Peyer's patch (tissue), 4 donors: ENCODE measurements at places on chromosomes 4 and X. TPM values are rescaled to one million over a fixed set of nuclear protein-coding genes. Genes with fewer than 3 reads are reported as not detected.

DNA sequence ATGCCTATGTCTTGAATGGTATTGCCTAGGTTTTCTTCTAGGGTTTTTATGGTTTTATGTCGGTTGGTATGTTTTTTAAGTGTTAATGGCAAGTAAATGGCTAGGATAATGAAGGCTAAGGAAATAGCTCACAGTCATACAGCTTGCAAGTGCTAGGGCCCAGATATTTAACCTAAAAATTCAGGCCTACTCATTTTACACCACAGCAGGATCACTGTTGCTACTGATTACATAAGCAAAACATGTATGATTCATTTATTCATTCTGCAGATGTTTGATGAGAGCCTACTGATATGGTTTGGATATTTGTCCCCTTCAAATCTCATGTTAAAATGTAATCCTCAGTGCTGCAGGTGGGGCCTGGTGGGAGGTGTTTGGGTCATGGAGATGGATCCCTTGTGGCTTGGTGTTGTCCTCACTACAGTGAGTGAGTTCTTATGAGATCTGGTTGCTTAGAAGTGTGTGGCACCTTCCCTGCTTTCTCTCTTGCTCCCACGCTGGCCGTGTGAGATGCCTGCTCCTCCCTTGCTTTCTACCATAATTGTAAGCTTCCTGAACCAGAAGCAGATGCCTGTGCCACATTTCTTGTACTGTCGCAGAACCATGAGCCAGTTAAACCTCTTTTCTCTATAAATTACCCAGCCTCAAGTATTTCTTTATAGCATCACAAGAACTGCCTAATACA lies 175.5 kb downstream of the MAPK10 start:
- no peak for DNase-seq

GRCh38 chr4:2950221-2950989 lies 12.8 kb downstream of the NOP14 start:
- no peak for DNase-seq

DNA sequence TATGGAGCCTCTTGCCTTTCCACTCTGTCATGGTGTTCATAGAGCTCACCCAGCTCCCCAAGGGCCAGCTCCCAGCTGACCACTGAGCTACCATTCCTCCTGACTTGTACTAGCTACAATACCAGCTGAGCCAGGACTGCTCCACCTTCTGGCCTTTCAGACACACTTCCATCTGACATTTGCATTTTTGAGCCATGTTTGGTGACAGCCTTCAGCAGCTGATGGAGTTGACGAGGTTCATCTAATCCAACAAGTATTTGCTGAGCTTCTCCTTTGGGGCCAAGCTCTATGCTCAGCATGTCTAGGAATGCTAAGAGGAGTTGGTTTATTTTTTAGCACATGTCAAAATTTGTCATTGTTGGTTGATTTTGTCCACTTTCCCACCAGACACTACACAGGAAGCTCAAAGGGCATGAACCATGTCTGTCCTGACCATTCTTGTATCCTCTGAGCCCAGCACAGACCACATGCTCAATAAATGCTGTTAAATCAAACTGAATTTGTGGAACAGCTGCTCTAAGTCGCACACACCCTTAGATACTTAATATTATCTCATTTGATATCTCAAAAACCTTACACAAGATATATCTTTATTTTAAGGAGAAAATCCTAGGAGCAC lies 142.6 kb upstream of the PPARGC1A start:
- DNase-seq: no peak

Gene PNMA5
- not detected for total RNA-seq

GRCh38 chrX:84118315-84118714 lies 69.7 kb downstream of the RPS6KA6 start:
- DNase-seq: no peak

- DNase-seq: no peak
These were observed 26.6 kb upstream of the MAN2B2 start for GRCh38 chr4:6548201-6548881.

Gene FAT1
- 465 TPM for total RNA-seq
